Brain (organoid and tissue), 16 donors: ENCODE measurements at places on chromosomes 16 and 17. TPM values are rescaled to one million over a fixed set of nuclear protein-coding genes. Genes with fewer than 3 reads are reported as not detected.

GRCh38 chr16:48197294-48197693 is 41.5 kb upstream of the ABCC12 start:
- no peak for DNase-seq

USH1G gene
- polyA plus RNA-seq, result not detected

DNA sequence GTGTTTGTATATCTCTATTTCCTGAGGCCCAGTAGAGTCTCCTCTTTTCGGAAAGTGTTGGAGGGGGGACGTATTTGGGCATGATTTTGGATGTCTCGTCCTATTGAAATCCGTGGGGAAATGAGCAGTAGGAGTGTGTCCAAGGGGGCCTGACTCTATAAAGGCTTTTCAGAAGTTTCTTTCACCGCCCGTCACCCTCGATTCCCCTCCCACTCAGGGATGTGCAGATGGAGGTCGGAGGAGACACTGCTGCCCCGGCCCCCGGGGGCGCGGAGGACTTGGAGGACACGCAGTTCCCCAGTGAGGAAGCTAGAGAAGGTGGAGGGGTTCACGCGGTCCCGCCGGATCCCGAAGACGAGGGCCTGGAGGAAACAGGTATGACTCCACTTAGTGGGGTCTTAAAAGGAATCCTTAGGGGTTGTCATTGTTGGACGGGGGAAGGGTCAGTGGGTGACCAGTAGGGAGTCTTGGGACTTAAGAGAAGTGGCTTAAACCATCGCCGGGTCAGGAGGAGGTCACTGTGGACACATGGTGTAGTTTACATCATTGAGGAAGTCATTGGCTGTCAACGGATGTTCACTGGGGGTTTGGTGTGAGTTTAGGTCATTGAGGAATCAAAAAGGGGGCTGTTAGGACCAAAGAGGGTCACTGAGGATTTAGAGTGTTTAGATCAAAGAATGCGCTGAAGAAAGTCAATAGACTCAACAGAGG is 424 bp downstream of the MON1B start:
- peak; percentile 11 for DNase-seq

AOC3 gene
- 1.1 TPM for polyA plus RNA-seq

DNA sequence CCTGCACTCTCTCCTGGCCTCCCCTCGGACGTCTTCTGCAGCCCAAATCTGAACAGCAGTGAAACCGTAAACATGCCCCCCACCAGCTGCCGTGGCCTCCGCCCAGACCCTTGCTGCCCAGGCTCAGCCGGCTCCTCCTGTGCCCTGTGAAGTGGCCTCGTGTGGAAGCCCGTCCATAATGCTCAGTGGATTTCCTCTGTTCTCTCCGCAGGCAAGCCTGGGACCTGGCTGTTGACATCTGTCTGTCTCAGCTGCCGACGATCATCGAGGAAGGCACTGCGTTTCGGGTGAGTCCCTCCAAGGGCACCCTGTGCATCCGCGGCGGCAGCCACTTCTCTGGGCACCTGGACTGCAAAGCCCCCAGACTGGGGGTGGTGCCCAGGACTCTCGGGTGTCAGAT is 153.9 kb upstream of the CHMP6 start:
- no peak for DNase-seq

DNA sequence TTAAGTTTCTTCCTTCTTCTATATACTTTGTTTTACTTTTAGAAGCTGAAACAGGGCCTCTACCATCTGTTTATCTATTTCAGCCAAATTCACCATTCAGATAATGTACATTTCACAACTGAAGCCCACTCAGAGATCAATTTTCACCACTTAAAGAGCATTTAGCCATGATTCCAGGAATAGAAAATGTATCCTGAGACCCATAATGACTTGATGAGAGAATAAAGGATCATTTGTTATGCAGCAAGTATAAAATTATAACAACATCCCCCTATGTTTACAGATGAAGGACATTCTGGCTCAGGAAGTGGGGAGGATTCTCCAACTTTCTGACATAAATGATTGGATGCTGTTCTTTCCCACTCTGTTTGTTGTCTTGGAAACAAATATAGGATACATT is 962.1 kb upstream of the EEF2KMT start:
- no peak for DNase-seq

- DNase-seq, result peak; percentile 43
Measured at GRCh38 chr17:78390241-78391050, 12.0 kb downstream of the PGS1 start.

- DNase-seq, result no peak
Measured at GRCh38 chr17:80971704-80972304, 19.8 kb upstream of the CHMP6 start.

ZNF629 gene
- 22.0 TPM for polyA plus RNA-seq

DNA sequence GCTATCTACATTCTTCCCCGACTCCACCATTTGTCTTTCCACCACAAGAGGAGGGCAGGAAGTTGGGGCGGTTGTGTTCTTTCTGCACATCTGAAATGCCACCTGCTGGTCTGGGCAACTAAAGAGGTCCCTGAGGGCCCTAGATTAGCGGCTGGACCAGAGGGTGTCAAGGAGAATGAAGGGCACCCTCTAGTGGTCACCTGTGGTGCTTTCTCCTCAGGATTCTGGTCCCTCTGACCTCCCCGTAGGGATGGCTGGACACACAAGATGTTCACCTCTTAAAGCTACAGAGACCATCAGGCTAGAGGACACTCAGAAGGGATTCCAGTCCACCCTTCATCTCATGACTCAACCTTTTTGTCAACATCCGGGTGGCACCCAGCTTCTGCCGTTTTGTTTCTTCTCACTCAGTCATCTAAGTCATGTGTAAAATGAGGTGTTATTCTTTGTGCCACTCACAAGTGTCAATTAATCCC is 2.9 kb upstream of the SCIMP start:
- DNase-seq, result no peak

CHAD gene
- polyA plus RNA-seq, result 2.7 TPM

DNA sequence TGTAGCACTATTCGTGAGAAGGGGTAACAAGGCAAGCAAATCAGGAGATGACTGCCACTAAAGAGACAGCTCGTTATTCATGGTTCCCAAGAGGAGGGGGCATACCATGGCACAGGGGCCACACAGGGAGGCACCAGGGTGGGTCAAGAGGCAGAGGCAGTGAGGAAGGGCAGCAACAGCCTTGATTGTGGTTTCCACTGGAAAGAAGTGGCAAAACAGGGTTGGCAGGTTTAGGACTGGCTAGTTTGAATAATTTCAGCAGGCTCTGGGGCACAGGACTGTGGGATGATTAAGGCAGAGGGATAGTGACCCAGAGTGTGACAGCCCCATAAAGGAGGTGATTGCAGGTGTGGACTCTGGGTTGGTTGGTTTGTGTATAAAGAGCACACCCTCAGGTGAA is 188.9 kb downstream of the CBLN1 start:
- no peak for DNase-seq

GRCh38 chr17:55532670-55533069 is 21.4 kb upstream of the SMIM36 start:
- DNase-seq, result no peak

DNA sequence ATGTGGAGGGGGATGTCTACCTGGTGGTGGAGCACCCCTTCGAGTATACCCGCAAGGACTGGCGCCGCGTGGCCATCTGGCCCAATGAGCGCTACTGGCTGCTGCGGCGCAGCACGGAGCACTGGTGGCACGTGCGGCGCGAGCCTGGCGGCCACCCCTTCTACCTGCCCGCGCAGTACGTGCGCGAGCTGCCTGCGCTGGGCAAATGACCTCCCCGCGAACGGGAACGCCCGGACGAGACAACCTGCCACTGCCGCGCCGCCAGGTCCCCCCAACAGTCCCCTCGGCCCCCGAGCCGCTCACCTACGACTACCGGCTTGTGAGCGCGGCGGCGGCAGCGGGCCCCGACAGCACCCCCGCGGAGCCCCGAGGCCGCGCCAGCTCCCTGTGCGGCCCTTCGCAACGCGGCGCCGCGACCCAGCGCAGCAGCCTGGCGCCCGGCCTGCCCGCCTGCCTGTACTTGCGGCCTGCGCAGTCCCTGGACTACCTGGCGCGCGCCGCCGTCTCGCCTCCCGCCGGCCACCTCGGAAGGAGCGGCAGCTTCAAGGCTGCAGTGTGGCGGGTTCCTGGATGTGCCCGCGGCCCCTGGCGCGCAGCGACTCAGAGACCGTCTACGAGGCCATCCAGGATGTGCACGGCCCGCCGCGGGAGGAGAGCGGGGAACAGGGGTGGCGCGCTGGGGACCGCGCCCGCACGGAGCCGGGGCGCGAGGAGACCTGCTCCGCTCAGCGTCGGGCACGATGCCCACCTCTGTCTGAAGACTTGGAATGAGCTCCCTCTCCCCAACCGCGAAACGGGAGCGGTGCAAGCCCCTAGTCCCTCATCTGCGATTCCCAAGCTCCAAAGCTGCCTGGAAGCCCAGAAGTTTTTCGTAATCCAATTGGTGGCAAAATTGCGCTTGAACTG is 48.7 kb upstream of the AMZ2 start:
- DNase-seq, result peak; percentile 28

AGRP gene
- polyA plus RNA-seq, result 0.49 TPM

DNA sequence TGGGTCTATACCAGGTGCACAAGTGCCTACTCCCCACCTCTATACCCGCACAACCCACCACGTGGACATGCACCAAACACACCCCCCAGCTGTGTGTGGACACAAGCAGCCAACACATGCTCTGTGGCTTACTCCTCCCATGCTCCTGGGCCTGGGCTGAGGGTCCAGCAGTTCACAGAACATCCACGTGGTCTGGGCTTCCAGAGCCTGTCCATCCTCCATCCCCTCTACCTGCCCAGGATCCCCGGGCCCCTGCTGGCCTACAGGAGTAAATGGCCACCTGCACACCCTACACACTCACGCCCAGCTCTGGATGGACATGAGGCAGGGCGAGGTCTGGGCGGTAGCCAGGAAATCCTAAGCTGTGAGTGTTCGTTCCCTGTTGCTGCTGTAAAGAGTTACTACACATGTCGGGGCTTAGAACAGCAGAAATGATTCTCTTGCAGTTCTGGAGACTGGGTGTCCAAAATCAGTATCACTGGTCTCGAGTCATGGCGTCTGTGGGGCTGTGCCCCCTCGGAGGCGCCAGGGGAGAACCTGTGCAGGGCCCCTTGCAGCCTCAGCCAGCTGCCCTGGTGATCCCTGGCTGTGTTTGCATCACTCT is 15.0 kb upstream of the RAI1 start:
- no peak for DNase-seq

DNA sequence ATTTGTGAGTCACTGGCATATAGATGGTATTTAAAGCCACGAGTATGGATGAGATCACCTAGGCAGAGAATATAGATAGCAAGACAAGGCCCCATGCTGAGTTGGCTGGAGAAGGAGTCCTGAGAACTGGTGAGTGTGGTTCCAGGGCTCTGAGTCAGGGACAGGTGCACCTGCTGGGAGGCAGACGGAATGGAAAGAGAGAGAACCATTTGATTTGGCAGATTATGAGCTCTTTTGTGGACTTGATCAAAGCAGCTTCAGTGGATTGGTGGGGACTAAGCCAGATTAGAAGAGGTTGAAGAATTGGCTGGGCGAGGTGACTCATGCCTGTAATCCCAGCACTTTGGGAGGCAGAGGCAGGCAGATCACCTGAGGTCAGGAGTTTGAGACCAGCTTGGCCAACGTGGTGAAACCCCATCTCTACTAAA is 4.3 kb upstream of the C16orf92 start:
- DNase-seq, result no peak

GRCh38 chr16:28609631-28610594 is at the start of gene SULT1A1:
Gene SULT1A1, minus strand, starts transcription at chr16:28610044. Its CDS starts 1,189 bp downstream, at chr16:28608855.
- DNase-seq, result no peak

GRCh38 chr16:50640391-50640790 is 40.7 kb downstream of the SNX20 start:
- no peak for DNase-seq

DNA sequence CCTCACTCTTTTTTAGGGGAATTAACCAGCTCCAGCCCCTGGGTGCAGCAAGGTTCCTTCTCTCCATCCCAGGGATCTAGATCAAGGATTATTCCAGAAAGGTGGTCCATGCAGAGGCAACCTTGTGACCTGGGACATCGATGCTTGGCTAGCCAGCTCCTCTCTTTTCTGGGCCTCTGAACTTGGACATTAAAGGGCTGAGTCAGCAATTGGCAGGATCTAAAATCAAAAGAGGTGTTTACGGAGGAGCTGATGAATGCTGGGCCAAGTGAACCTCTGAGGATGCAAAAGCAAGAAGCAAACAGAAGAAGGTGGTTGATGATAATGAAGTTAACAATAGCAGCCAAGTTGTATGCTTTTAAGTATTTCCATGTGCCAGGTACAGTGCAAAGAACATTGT is 207.0 kb downstream of the MAF start:
- no peak for DNase-seq

DNA sequence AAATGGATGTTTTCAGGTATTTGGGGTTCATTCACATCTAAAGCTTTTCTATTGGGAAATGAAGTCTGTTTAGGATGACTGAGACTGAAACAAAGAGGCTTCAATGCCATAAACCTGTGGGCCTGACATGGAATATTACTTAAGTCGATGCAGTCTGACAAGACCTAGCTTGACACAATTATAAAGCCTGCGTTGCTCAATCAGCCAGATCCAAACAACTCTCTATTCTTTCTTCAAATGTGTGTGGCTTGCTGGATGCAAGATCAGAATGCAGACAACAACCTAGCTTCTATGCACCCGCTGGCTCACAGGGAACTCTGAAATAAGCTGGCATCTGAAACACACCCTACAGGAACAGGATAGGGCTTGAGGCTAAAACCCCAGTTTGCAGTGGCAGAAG is 40.0 kb downstream of the RFFL start:
- no peak for DNase-seq
